ENCODE measurements at places on chromosomes 1 and 21.
A peak's percentile ranks its signal among the peaks of the same experiment; 100 is the strongest.

DNA sequence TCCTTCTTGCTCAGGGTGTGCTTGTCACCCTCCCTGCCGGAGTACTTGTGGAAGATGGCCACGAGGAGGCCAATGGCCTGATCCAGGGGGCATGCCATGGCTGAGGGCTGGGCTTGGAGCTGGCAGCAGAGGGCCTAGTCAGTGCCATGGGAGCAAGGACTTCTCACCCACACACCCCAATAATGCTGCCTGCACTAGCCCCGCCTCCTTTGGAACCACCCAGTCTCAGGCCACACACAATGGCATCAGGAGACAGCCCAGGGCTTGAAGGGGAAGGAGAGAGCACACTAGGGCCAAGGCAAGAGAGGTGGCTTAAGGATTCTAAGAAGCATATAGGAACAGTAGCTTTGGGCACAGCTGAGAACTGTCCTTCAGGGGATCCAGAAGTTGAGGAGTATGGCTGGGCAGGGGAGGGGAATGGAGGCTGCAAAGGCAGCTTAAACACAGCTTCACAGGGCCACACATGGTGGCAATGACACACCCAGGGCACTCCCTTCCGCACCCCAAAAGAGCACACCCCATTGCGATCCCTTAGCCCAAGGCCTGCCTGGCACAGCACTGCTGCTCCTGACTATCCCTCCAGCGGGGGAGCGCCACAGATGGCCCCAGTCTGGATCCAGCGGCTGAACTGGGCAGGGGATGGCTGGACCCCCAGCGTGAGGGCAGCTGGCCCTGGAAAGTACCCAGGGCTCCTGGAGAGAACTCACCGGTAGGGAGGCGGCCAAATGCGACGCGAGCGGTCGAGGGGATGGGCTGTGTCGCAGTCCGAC lies at the start of gene S100A6:
S100A6 (minus strand) TSS at position 750 of the 770 bp plus-strand sequence; CDS start at position 98, 652 bp downstream.
- DNase-seq, result no peak

- no peak for DNase-seq
Observed at GRCh38 chr1:235073331-235073967, 55.2 kb downstream of the TOMM20 start.

DNA sequence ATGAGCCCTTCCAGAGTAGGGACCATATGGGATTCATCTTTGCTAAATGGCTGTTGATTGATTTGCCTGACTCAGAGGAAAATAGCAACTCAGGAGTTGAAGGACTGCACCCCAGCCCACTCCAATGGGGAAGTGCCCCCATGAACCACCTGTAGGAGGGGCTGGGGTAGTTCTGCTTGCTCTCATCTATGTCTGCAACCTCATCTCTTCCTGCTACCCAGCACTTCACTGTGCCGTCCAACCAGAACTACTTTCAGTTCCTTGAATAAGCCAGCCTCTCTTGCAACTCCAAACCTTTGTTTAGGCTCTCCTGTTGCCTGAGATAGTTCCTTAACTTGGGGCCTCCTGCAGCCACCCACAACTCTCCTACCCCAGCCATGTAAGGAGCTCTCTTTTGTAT lies 26.6 kb downstream of the BEND5 start:
- no peak for DNase-seq

DNA sequence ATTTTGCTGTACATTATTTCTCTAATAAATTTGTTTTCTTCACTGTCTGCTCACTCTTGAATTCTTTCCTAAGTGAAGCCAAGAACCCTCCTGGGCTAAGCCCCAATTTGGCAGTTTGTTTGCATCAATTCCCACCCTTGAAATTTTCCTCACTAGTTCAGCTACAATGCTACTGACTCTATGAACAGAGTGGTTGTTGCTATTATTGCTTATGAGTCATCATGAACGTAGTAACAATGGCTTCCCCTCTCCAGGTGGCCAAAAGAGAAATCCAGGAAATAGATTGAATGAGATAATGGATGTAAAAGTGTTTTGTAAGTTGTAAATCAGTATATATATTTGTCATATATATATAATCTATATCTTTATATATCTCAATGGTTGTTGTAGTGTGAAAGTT lies 193.0 kb downstream of the URB2 start:
- DNase-seq, result no peak

DNA sequence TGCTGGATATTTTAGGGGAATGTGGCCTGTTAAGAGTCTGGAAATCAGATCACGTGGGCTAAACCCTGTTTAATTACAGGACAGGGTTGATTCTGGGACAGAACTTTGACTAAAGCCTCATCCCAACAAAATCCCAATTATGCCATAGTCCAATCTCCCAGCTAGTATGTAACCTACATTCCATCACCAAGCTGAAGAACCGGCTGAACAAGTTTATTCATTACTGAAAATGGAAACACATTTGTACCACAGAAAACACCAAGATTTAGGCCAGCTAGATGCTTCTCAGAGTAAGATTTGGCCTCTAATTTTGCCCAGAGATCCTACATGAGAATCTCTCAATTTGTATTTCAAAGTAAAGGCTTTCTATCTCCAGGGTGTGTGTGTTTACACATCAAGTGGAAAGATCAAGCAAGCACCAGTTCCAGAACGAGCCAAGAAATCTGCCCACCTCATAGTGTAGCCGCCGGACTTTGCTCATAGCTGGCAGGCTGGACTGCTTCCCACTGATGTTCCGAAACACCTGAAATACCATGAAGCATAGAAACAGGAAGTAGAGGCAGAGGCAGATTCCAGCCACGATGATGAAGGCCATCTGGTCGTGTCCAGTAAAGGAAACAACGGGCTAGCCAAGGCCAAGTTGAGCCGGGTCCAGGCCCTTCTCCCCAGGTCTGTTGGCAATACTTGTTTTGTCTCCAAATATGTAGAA lies 86.8 kb downstream of the WLS start:
- no peak for DNase-seq

GRCh38 chr1:164617377-164618201 lies 58.6 kb downstream of the PBX1 start:
- peak; percentile 47 for DNase-seq

GRCh38 chr1:100476735-100477290 lies 61.1 kb upstream of the GPR88 start:
- DNase-seq, result no peak

DNA sequence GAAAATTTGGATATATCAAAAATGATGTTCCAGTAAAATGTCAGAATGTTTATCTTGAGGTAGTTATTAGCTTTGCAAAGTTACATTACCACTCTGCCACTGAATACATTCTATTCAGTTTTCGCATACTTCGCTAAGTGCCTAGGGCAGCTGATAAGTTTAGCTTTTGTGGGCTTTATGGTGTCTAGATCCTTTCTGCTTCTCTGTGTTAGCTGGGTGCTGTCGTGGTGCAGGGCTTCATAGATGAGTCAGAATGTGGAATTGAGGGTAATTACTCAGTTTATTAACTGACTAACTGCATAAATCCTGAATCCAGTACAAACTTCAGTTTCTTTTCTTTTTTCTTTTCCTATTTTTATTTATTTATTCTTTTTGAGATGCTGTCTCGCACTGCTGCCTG lies 21.5 kb downstream of the NCAM2 start:
- no peak for DNase-seq

- peak; percentile 20 for DNase-seq
Observed at GRCh38 chr1:1371746-1372711, 3.0 kb downstream of the AURKAIP1 start.

- DNase-seq, result no peak
Observed at GRCh38 chr21:35699361-35699760, 361.0 kb downstream of the SETD4 start.

- DNase-seq, result no peak
Observed at GRCh38 chr1:201899683-201900429, 11.2 kb downstream of the SHISA4 start.

- no peak for DNase-seq
Observed at GRCh38 chr1:209628618-209629299, 23.5 kb downstream of the LAMB3 start.

- DNase-seq, result no peak
Observed at GRCh38 chr1:72371259-72372035, 89.1 kb upstream of the NEGR1 start.

- DNase-seq, result no peak
Observed at GRCh38 chr1:71054281-71054731, 6.7 kb upstream of the PTGER3 start.

DNA sequence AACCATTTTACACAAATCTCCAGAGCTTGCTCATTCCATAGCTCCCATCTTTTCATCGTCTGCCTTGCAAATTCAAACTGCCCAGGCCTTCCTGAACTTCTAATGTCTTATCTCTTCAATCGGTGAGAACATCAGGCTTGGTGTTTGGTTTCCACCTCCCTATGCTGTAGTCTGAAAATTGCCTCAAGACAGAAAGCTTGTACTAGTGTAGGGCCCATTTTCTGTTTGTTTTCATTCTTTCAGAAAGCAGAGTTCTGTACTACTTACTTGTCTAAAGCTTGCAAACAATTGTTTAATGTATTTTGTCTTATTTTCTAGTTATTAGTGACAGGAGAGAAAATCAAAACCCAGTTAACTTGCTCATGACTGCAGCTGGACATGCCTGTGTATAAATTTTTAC lies 16.8 kb downstream of the HOOK1 start:
- no peak for DNase-seq

GRCh38 chr1:17452686-17453085 lies 13.2 kb upstream of the RCC2 start:
- no peak for DNase-seq

- DNase-seq, result no peak
Observed at GRCh38 chr1:43524804-43525203, 5.9 kb upstream of the PTPRF start.

GRCh38 chr1:58949551-58950220 lies 165.8 kb upstream of the JUN start:
- DNase-seq, result no peak

DNA sequence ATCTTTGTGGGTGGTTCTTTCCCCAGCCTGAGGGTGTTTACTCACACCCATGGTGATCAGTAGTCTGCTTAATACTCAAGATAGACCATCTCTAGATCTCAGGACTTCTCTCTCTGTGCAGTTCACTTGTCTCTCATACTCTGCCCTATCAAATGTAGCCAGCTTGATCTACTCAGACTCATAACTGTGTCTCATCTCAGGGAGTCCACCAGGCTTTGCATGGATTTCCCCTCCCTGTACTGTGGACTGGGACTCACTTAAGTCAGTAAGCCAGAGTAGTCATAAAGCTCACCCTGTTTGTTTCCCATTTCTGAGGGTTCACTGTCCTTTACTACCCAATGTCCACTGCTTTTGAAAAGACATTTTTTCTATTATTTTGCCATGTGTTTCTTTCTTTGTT lies 41.8 kb downstream of the LYPLAL1 start:
- no peak for DNase-seq

- DNase-seq, result no peak
Observed at GRCh38 chr1:158329733-158330132, 1.6 kb downstream of the CD1B start.

Measured in NCI-H1694 (cell line).